ENCODE measurements at places on chromosomes 12 and 14.

DNA sequence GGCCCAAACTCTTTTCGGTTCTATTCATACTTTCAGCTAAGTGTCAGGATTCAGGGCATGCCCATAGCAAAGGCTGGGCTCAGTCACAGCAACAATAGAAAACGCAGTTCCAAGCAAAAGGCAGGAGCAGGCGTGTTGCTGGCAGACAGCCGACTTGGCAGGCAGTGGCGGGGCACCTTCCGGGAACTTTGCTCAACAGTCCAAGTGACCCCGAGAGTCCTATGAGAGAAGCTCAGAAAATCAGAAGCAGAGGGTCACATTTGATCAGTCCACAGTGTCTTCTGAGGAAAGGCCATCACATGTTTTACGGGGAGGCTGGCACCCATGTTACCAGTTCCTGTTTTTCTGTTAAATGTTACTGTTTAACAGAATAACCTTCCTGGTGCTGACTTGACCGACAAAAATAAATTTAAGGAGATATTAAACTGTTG lies 115.0 kb downstream of the DACT1 start:
- DNase-seq: no peak

- no peak for DNase-seq
Observed at GRCh38 chr14:98177551-98177950, 1094.4 kb downstream of the BCL11B start.

DNA sequence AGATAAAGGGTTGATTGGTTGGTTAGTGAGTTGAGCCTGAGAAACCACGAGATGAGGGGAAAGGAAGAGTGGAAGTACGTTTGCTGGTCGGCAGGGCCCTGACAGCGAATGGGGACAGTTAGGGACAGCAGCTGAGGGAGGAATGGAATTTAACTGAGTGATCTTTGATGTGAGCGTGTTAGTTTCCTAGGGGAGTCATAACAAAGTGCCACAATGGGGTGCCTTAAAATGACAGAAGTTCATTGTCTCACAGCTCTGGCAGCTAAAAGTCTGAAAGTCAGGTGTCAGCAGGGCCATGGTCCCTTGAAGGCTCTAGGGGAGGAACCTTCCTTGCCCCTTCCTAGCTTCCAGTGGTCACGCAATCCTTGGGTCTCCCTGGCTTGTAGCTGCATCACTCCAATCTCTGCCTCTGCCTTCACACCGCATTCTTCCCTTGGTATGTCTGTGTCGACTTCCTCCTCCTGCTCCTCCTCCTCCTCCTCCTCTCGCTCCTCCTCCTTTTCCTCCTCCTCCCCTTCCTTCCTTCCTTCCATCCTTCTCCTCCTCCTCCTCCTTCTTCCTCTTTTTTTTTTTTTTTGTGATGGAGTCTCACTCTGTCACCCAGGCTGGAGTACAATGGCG lies 26.0 kb upstream of the RIN3 start:
- DNase-seq: no peak

DNA sequence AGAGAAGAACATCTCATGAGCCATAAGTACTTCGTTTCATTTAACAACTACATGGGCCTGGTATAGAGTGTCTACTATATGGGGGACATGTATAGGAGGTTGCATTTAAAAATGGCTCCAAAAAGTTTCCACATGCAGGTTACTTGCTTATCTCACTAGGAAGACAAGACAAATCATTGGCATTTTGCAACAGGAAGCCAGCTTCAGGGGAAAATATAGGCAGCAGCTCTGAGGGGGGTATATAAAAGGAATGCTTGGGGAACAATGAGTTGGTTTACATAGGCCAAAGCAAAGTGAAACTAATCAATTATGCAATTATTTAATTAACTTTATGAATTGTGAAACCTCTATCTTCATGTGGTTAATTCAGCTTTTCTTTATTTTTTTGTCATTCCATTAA lies 225.3 kb downstream of the KCNH5 start:
- DNase-seq: no peak

DNA sequence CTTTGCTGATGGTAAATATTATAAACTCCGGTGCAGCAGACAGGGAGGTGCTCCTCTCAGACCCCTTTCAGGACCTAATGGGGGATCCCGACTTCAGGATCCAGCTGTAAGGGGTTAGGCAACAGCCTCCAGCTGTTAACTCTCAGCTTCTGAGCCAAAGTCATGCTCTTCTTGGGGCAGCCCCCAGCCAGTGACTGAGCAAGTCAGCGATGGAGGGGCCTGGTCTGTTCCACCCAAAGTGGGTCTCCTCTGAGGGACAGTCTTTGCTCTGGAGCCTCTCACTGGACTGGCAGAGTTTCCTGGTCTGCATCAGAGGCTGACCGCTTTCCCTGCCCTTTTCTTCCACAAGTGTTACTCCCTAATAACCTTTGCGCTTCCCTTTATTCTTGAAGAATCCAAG lies 184.2 kb upstream of the DIO3 start:
- DNase-seq: no peak

GRCh38 chr12:25884024-25884919 lies 74.2 kb upstream of the RASSF8 start:
- DNase-seq: no peak
